Purkinje cell (primary cell): ENCODE measurements at places on chromosomes 5 and 9. TPM values are rescaled to one million over a fixed set of nuclear protein-coding genes. Genes with fewer than 3 reads are reported as not detected.

SREK1IP1 gene
- 84.1 and 86.9 TPM in 2 replicates for polyA plus RNA-seq

MYO10 gene
- 99.8 and 114 TPM in 2 replicates for polyA plus RNA-seq

C1QTNF2 gene
- 2.4 and 4.7 TPM in 2 replicates for polyA plus RNA-seq

PRELID2 gene
- polyA plus RNA-seq: 2.0 TPM in 1 of 2 replicates, not detected in the other

SUSD1 gene
- 0.23 TPM in 1 of 2 replicates, not detected in the other for polyA plus RNA-seq

SLC36A3 gene
- polyA plus RNA-seq: not detected in 2 replicates
